ENCODE measurements at places on chromosomes 1 and 21. TPM values are rescaled to one million over a fixed set of nuclear protein-coding genes. Genes with fewer than 3 reads are reported as not detected.

Gene AADACL4
- not detected for total RNA-seq

GRCh38 chr1:158371188-158371953 is 17.7 kb downstream of the CD1E start:
- no peaks in the 10 kb centered on the region for H3K36me3 ChIP-seq
- DNase-seq = peak; percentile 75
- H3K27ac ChIP-seq = no peak overlapping the region
- peaks cover 10% of the 10 kb centered on the region for H3K4me1 ChIP-seq

GRCh38 chr1:75588779-75589475 is 22.0 kb downstream of the SLC44A5 start:
- no peaks in the 10 kb centered on the region for H3K4me1 ChIP-seq
- peaks cover 10% of the 10 kb centered on the region for H3K27me3 ChIP-seq
- no peak overlapping the region for H3K27ac ChIP-seq
- H3K4me3 ChIP-seq = no peak overlapping the region

DNA sequence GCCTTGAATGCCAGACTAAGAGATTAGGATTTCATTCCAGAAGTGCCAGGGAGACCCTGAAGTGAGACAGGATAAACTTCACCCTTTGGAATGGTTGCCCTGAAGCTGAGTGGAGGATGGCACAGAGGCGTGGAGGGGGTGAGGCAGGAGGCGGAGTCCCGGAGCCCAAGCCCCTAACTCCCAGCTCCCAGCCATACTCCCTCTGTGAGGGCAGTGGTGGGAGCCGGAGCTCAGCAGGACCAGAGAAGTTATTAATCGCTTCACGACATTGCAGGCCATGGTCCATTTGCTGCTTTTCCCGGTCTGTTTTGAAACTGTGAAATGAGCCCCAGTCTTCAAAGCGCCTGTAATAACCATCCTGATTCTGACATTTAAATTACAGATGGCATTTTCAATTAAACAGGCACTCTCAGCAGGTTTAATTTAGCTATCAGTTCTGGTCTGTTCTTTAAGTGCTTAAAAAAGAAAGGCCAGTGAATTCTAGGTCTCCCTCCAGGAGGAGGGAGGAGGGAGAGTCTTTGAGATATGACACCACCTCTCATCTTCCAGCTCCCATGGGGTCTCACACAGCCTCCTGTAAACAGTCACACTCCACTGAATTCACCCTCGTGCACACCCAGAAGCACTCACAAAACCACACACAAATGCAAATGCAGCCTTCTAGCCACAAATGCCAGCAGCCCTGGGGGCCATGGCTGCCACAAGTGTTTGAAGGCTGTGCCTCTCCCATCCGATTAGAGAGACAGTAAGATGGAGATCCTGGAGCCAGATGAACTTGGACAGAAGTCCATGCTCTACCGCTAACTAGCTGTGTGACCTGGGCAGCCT is 19.6 kb downstream of the FBXO2 start:
- H3K4me3 ChIP-seq = no peak overlapping the region
- no peaks in the 10 kb centered on the region for H3K36me3 ChIP-seq
- DNase-seq = no peak
- H3K27me3 ChIP-seq = peaks cover 7% of the 10 kb centered on the region
- H3K27ac ChIP-seq = no peak overlapping the region
